HuH-7.5 (cell line): ENCODE measurements at places on chromosomes 5 and 9.

- no peak for DNase-seq
Measured at GRCh38 chr5:10826971-10827370, 65.9 kb upstream of the DAP start.

GRCh38 chr9:34961574-34962490 is 3.7 kb downstream of the PHF24 start:
- no peak for DNase-seq

- no peak for DNase-seq
Measured at GRCh38 chr5:74595143-74595925, 45.2 kb downstream of the ENC1 start.

GRCh38 chr9:92603990-92604389 is 65.9 kb downstream of the IPPK start:
- DNase-seq, result no peak

DNA sequence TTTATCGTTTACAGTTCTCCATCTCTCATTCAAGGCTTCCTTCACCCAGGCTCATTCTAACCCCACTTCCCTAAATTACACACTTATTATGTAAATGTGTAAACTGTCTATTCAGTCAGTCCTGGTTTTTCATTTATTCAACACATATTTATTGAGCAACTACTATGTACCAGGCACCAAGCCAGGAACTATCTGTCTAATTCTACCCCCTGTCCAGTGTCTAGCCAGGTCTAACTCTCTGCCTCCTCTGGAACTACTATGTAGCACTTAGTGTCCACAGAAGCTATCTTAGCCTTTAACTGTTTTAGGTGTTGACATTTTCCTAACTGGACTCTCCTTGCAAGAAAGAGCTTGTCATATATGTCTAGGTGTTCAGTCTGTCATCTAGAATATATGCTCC is 56.5 kb downstream of the PDE4D start:
- DNase-seq, result no peak

DNA sequence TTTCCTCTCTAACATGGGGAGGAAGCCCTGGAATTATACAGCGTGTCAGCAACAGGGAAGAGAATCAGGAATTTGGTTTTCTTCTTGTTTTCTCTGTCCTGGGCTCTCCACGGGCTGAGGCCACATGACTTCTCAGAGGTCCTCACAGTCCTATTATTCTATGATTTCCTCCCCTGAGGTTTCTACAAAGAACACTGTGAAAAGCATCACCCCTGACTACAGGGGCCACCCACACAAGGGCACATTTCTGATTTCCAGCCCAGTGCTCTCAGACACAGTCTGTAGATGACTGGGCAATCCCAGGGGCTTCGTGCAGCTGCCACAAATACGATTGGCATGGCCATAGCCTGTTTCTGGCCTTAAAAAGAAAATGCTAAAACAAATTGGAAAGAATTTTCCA is 284.9 kb downstream of the CEMIP2 start:
- no peak for DNase-seq

- DNase-seq, result no peak
Measured at GRCh38 chr9:71353720-71354119, 232.3 kb upstream of the TRPM3 start.

DNA sequence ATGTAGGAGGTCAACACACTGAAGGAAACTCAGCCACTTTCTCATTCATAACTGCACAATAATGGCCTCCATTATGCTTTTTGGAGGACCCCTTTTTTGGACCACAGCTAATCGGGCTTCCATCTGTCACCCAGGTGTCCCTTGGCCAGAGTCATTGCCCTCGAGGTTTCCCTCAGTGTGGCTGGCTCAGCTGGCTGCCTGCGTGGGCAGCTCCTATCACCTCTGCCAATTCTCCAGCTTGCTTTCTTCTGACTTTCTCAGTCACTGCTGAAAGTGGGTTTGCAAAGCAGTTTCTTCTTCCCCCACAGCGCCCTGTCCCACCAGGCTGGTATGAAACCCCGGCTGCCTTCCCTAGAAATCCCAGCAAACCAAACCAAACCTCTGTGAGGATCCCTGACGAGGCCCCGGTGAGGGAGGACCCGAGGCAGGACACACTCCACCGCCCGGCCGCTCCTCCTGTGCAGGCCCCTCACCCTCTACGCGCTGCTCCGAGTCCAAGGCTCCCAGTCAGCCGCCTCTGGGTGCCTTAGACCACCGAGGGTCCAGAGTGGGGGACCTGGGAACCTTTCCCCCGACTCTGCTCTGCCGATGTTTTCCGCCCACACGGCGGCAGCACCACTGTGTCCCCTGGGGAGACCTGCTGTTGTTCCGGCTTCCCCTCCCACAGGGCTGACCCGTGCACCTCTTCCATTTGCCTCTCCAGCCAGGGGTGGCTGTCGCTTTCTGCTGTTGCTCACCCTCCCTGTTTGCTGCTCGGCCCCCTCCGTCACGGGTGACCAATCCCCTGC is 109.5 kb downstream of the TENT4A start:
- no peak for DNase-seq

- no peak for DNase-seq
Measured at GRCh38 chr9:99241106-99241505, 19.0 kb downstream of the SEC61B start.

DNA sequence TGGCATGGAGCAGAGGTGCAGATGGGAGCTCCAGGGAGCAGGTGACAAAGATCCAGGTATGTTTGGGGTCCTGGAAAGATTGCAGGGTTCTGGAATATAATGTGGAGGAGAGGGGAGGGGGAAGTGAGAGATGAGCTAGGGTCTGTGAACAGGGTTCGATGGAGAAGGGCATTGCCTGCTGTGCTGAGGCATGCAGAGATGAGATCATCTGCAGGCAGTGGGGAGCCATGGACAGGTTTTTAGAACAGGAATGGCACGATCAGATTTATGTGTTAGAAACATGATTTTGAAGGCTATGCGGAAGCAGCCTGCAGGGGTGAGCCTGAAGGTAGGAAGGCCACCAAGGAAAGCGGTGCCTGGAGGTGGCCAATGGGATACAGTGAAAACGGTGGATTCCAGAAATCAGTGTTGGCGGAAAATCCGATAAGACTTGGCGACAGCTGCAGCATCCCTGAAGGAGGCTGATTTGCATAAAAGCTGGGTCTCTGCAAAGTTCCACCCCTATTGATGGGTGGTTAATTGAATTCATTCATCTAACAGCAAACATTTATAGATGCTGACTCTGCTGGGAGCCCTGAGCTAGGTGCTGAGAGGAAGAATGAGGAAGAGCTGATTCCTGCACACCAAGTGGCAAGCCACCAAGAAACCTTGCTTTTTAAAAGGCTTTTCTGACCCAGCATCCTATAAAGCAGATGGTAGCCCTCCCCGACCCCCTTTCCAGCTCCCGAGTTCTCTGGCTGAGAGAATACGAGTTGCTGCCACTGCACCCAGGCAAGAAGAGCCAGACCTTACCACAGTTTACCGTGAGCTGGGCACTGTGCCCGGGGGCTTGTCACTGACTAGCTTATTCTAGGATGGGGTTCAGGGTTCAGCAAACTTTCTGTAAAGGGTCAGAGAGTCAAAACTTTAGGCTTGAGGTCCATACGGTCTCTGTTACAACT is 139.2 kb upstream of the SMIM23 start:
- DNase-seq, result no peak

GRCh38 chr9:14693251-14693861 is at the start of gene ZDHHC21:
ZDHHC21 (minus strand) TSS chr9:14693432; CDS start chr9:14674340, 19,092 bp downstream.
- DNase-seq, result peak; percentile 38

GRCh38 chr9:69466151-69466550 is 141.1 kb downstream of the ENTREP1 start:
- DNase-seq, result no peak

DNA sequence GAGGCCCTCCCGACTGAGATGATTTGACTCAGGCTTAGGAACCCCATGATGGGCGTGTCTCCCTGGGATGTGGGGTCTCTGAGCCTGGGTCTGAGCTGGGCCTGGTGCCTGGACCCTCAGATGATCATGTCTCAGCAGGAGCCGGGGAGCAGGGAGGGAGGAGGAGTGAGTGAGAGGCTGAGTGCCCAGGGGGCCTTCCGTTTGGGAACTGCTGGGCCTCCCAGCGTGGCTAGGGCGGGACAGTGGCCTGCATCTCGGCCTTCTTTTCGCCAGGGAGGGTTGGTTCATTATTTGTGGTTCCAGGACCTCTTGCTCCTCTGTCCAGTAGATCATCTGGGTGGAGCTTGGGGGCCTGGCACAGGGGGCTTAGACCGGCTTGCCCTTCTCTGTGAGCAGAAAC is 5.6 kb downstream of the PRRX2 start:
- no peak for DNase-seq

- no peak for DNase-seq
Measured at GRCh38 chr5:177474846-177475562, 1.6 kb upstream of the DBN1 start.

- DNase-seq, result no peak
Measured at GRCh38 chr9:137079401-137079787, 2.1 kb downstream of the UAP1L1 start.
